Activated CD8-positive, alpha-beta memory T cell treated with anti-CD3 and anti-CD28 coated beads for 1 hour (primary cell): ENCODE measurements at places on chromosomes 13 and 19.

- DNase-seq = no peak
Measured at GRCh38 chr13:98941126-98941525, 36.7 kb downstream of the DOCK9 start.

GRCh38 chr19:49186108-49186507 lies 28.5 kb downstream of the TRPM4 start:
- no peak for DNase-seq

GRCh38 chr13:106686163-106686562 lies 118.2 kb upstream of the ARGLU1 start:
- no peak for DNase-seq

DNA sequence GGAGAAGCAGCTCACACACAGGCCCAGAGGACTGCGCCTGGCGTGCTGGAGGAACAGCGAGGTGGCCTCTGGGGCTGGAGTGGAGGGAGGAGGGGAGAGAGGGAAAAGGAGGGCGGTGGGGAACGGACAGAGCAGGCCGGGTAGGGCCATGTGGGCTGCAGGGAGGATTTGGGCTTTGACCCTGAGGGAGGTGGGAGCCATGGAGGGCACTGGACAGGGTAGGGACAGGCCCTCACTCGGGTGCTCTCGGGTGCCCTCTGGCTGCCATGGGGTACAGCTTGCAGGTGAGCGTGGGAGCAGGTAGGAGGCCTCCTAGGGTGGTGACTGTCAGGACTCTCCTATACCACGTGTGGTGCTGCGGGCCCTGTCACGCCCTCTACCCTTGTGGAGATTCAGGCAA lies 22.8 kb downstream of the PLIN4 start:
- DNase-seq = no peak

DNA sequence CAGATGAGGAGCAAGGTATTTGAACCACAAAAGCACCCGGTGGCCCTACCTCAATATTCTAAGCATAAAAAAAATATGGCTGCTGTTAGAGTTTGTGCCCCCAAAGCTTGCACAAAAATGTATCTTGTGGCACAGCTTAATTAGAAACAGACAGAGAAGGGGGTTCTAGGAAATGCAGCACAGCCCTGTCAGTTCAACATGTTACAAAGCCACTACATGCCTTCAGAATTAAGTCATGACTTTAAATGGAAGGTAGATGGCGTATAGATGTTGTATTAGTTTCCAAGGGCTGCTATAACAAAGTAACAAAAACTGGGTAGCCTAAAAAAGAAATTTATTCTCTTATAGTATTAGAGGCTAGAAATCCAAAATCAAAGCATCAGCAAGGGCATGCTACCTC lies 703.8 kb downstream of the DIAPH3 start:
- no peak for DNase-seq

DNA sequence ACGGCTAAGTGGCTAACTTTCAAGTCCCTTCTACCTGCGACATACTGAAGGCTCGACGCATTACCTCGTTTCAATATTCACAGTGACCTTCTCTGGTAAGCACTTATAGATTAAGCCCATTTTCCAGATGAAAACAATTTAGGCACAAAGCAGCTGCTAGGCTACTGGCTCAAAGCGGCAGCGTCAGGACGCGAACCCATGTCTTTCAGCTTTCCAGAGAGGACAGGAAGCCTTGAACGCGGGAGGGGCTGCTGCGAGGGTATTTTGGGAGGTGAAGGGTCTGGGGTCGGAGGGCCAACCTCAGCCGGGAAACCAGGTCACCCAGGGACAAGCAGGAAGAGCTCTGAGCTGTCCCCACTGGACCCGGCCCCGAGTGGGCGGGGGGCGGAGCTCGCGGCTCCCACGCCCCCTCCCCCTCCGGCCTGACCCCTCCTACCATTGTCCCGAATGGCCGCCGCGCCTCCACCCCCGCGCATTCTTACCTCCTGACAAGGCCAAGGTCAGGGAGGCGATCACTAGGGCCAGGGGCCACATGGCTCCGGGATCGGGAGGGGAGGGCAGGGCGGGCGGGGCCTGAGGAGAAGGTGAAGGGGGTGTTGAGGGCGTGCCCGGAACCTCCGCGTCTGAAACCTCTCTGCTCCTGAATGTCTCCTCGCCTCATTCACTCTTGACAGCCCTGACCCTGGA lies at the start of gene KLK13:
Gene KLK13, minus strand, starts transcription at position 559 of the 687 bp plus-strand sequence. Its CDS starts 25 bp downstream, at position 534.
- no peak for DNase-seq

DNA sequence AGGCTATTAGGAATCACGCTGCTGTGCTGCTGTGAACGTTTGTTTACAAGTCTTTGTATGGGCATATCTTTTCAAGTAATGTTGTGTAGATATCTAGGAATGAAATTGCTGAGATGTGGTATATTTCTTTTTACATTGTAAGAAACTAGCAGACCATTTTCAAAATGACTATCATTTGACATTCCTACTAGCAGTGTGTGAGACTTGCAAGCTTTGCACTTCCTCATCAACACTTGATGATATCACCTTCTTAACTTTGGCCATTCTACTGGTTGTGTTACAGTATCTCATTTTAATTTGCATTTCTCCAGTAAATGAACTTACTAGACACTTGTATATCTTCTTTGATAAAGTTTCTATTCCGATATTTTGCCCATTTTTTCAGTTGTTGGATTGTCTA lies 12.1 kb downstream of the METTL21C start:
- DNase-seq = no peak

DNA sequence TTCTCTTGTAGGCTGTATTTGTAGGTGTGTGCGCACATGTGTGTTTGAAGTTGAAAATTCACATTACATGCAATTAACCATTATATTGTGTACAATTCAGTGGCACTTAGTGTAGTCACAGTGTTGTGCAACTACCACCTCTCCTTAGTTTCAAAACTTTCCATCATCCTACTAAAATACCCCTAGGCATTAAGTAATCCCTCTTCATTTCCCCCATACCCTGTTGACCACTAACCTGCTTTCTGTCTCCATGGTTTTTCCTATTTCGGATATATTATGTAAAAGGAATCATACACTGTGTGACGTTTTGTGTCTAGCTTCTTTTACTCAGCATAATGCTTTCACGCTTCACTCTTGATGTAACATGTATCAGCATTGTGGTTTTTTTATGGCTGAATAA lies 16.1 kb downstream of the LSM14A start:
- DNase-seq = no peak

DNA sequence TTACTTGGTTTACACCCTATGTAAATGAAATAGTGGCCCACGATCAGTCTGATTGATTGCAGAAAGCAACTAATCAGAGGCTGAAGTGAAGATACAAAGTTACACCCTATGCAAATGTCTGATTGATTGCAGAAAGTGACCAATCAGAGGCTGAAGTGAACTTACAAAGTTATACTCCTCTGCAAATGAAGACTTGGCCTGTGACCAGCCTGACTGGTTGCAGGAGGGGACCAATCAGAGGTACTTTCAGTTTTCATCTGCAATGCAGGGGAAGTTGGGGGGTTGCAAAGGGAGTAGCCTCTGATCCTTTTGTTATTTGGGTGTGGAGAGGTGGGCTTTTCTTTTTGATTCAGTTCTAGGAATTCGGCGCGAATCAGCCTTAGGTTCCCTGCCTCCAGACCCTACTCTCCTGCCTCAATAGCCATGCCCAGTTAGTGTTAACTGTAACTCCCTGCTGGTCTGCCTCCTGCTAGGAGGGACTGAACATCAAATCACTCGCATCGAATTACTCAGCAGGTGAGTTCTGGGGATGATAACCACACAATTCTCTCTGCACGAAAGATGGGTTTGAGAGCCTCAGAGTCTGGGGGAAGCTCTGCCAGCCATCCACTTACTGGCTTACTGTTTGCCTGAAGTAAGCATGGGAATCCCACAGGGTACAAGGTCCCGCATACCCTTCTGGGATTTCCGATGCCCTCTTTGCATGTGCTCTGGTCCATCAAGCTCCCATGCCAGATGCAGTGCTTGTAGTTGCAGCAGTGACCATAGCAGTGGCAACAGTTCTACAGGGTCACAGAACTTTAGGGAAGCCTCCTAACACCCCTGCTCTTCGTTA lies 7.5 kb downstream of the ARL11 start:
- DNase-seq = no peak

GRCh38 chr13:76871432-76871831 lies 14.8 kb downstream of the KCTD12 start:
- DNase-seq = no peak

DNA sequence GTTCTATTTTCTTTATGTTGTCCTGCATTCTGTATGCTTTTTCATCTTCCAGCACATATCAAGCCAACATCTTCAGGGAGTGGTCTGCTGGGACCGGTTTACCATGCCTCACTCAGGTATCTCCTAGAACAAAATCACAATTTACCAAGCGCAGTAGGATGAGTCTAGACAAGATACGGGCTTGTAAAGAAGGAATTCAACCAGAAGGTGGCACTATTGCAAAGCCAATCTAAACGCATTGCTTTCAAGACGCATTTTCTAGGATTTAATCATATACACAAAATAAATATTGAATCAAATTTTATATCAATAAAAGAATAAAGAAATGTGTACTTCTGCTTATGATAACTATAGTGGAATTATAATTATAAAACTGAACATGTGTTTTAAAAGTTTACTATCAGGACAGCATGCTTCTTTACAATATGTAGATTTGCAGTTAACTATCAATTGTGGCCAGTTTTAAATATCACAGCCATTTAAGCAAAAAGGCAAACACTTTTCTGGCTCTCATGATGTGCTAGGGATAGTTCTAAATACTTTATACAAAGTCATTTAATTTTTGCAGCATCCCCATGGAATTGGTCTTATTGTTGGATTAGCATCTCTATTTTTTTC lies 16.1 kb upstream of the TPP2 start:
- no peak for DNase-seq

DNA sequence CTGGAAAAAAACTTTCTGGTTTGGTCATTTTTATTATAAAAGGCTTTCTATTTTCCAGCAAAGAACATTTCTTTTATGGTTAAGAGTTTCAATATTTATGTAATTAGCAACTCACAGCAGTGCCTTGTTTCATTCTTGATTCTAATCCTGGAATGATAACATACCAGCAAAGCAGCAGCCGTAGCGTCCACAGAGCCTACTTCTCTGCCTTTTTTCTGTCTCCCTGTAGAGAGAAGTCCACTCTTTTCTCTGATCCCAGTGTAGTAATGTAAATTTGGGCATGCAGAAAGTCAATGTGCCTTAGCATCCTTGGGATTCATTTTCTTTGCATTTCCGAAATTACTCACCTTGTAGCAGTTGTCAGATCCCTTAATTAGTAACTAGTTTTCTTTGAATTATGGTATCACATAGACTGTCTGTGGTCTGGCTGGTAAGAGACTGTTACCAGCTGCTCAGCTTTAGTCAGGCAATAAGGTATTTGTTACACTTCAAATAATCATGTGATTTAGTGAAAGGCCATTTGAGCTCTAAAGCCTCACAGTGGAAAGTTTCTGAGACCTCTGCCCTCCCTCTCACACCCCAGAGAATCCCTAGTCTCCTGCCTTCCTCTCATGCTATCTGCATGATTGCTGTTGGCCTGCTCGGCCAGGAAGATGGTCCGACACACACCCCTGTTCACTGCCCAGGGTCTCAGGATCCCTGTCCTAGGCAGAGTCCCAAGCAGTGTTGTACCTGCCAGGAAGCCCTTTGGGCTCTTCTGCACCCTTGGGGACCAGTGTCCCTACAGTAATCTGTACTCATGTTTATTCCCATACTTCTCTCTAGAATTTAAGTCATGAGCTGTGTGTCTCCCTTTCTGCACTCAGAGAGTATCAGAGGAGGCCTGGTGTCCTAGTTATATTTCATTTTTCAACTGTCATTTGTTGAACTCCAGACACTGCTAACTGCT lies 86.3 kb downstream of the LRCH1 start:
- no peak for DNase-seq

DNA sequence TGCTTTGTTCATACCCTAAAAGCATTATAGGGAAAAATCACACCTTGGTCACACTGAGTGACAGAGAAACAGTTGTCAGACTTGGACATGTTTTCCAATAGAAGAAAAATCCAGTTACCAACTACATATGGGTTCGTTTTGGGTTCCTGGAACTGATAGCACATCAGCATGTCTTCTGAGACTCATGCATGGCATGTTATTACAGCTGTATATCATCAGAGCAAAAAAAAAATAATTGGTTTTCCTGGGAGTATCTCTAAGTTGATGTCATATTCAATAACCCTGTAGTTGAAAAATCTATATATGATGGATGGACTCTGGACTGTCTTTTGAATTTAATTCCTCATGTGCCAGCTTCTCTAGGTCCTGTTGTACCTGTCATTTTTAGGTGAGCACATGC lies 211.6 kb downstream of the DNAJC15 start:
- DNase-seq = no peak

GRCh38 chr13:79423801-79424642 lies 18.0 kb upstream of the RBM26 start:
- DNase-seq = no peak

GRCh38 chr19:42577016-42577415 lies 17.7 kb downstream of the CEACAM8 start:
- DNase-seq = no peak

GRCh38 chr19:49911381-49912145 lies 14.9 kb upstream of the IL4I1 start:
- DNase-seq = no peak

- DNase-seq = no peak
Measured at GRCh38 chr19:3606174-3606689, 443 bp downstream of the TBXA2R start.

DNA sequence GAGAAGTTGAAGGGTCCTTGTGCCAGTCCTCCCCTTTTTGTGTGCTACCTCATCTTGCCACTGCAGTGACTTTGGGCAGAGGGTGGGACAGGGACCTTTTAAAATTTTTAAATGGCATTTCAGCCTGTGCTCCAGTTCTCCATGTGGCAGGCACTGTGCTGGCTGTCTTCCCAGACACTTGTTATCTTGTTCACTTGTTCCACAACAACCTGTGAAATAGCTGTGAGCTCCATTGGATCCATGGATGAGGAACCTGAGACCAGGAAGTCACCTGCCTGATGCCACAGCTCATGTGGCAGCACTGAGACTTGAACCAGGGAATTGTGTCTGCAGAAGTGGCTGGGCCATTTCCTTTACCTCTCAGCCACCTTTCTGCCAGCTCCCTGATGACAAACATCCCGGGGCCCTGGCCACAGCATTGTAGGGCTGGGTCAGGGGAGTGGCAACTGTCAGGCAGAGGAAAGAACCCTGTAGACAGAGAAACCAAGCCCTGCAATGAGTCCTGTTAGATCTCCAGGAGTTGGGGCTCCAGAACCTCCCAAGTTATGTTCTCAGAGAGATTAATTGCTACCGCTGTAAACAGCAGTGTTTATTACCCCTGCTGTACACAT lies 6.4 kb downstream of the EGLN2 start:
- DNase-seq = no peak
